NCI-H2081 (cell line): ENCODE measurements at places on chromosomes 2 and 18.

DNA sequence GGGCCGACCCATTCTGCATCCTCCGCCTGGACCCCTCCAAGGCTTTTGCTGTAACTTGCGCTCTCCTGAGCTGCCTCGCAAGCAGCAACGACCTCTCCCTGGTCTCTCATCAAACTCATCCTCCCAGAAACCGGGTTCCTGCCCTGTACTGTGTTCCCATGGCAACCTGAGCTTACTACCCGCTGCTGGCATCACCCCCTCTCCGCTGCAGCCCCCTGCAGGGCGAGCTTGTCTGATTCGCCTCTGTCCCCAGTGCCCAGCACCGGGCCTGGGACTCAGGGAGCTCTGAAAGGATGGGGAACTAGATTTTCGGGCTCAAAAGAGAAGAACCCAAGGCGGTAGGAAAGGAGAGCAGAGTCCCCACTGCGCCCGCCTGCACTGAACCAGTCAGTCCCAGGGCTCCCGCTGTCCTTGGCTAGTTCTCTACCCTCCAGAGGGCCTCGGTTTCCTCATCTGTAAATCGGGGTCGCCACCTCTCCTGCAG lies 463 bp downstream of the HS1BP3 start:
- peak; percentile 49 for DNase-seq

GRCh38 chr2:96856776-96857666 lies 795 bp downstream of the ANKRD39 start:
- peak; percentile 59 for DNase-seq

- DNase-seq = no peak
Measured at GRCh38 chr18:6796511-6796910, 67.0 kb downstream of the ARHGAP28 start.

DNA sequence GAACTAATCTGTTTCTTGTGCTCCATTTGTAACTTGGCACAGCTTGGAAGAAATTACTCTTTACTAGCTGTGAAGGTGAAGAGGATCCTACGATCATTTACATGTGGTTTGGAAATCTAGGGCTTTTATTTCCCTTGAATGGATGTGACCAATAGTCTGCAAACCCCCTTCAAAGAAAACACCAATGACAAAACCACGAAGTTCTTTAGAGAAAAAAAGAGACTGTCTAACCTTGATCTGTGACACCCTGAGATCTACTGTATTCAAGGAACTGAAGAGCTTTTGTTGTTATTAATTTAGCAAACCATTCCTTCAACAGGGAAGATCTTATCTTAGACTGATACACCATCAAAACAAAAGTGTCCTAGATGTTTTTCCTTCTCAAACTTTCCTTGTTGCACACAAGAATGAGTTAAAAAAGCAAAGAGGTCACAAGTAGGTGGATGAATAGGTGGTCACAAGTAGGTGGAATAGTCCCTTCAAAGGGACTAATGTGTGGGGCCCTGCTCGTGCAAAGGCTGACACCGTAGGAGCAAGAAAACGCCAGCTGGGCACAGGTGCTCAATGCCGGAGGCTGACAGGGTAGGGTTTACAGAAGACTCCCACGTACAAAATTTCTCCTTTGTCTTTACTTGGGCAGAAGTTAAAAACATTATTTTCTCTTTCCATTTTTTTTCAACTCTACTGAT lies 95.6 kb upstream of the ITGB6 start:
- no peak for DNase-seq

DNA sequence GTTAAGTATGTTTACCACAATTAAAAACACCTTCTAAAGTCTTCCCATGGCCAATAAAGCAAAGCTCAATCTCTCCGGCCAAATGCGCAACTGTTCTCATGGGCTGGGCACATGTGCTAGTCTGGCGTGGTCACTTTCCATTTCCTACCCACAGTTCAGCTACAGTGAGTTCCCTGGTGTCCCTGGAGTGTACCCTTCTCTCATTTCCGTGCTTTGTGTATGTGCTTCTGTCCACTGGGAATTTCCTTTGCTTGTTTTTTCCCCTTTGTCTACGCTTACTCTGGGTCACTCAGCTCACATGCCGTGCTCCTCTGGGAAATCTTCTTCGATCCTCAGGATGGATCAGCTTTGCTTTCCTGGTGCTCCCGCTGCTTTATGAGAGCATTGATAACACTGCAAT lies 69.6 kb upstream of the GYPC start:
- no peak for DNase-seq

DNA sequence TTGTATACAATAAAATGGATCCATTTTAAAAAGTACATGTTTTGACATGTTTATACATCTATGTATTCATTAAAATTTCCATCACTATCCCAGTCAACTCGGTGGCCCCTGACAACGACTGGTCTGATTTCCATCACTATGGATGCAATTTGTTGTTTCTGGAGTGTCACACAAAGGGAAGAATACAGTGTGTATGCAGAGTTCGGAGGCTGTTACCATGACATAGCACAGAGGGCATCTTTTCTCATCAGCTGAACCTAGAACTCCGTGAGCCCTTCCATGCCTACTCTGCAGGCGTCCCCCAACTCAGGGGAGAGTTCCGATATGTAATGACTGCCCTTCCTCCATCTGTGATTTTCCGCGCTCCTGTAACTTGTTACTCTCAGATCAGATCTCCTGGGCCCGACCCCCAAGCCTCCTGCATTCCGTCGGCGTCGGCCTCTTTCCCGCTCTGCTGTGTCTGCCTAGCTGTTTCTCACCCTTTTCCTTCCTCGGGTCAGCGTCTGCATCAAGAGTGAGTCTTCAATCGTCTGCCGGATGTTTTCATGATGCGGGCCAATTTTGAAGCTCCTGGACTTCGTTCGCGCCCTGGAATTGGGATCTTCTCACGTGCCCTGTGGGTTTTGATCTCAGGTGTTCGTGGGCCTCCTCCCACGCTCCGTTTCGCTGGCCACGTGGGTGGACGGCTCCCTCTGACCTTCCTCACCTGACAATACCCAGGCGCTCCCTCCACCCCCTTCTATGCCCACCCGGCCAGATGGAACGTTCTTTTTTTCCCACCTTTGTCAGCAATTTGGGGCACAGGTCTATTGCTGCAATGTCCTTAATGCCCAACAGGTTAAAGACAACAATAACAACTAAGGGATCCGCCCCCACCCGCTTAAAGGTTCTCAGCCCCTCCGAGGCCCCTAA lies 161.0 kb downstream of the TWIST2 start:
- no peak for DNase-seq

GRCh38 chr2:171390941-171391516 lies 42.8 kb downstream of the METTL8 start:
- DNase-seq = no peak

DNA sequence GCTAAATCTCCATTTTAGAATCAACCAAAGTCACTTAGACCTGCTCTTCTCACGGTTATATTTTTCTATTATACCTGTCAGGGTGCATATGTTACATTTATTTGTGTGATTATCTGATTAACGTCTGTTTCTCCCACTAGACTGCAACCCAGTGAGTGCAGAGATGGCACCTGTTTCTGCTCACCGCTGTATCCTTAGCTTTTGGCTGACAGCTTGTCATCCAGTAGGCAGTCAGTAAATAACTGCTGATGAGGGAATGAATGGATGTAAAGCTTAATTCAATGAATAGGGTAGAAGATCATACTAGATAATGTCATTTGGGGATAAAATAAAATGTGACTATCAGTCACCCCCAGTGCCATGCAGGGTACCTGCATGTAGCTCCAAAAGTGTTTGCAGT lies 6.9 kb upstream of the CHRNA1 start:
- no peak for DNase-seq
